ENCODE measurements at places on chromosomes 6 and 20.

GRCh38 chr20:45842169-45842812 is 8.7 kb downstream of the SNX21 start:
- no peak for DNase-seq

GRCh38 chr20:6094063-6094462 is 28.8 kb downstream of the FERMT1 start:
- DNase-seq = no peak

DNA sequence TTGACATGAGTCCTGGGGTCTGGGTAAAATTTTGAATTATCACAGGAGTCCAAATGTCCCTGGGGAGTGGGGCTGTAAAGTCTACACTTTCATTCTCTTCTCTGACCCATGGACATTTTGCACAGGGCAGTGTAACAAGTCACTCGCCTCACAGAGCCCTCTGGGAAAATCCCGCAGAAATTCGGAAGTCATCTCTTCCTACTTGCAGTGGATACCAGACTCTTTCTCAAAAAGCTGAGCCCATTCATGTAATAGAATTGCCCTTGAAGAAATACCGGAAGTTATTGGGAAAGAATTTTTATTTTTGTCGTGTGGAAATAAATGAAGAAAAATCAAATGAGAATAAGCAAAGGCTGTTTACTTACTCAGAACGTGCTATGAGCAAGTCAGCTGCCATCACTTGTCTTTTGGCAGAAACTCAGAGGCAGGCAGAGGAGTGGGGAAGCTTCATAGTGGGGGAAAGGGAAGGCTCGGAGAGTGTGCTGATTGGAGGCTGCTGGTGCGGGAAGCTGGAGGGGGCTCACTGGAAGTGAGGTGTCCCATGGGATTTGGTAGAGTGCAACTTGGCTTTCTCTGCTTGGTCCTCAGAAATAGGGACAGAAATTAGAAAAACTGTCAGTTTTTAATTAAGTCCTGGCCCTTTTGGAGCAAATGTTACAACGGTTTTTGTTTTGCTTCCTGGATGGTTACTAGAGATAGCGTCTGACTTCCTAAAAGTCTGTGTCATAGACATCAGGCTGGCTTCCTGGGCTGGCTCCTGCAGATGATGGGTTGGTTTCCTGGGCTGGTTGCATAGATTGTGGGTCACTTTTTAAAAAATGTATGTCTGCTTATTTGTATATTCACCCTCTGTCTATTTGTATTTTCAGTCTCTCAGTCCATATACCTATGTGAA is 79.8 kb upstream of the EEF1E1 start:
- DNase-seq = no peak

GRCh38 chr20:57787990-57788781 is 78.4 kb upstream of the PMEPA1 start:
- no peak for DNase-seq

GRCh38 chr6:169424149-169424804 is 170.6 kb upstream of the THBS2 start:
- no peak for DNase-seq

DNA sequence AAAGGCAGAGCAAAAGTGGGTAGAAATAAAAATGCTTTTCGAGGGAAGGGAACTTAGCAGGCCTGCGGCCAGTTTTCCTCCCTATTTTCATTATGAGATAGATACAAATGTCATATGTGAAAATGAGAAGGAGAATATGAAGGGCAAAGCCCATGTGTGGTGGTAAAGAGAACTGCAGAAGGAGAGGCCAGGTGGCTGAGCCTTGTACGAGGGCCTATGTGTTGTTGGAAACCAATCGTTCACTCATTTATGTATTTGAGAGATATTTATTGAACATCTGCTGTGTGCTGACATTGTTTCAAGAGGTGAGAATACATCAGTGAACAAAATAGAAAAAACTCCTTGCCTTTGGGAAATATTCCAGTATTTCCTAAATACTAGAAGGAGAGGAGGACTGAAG is 147.7 kb downstream of the SH3BGRL2 start:
- no peak for DNase-seq

DNA sequence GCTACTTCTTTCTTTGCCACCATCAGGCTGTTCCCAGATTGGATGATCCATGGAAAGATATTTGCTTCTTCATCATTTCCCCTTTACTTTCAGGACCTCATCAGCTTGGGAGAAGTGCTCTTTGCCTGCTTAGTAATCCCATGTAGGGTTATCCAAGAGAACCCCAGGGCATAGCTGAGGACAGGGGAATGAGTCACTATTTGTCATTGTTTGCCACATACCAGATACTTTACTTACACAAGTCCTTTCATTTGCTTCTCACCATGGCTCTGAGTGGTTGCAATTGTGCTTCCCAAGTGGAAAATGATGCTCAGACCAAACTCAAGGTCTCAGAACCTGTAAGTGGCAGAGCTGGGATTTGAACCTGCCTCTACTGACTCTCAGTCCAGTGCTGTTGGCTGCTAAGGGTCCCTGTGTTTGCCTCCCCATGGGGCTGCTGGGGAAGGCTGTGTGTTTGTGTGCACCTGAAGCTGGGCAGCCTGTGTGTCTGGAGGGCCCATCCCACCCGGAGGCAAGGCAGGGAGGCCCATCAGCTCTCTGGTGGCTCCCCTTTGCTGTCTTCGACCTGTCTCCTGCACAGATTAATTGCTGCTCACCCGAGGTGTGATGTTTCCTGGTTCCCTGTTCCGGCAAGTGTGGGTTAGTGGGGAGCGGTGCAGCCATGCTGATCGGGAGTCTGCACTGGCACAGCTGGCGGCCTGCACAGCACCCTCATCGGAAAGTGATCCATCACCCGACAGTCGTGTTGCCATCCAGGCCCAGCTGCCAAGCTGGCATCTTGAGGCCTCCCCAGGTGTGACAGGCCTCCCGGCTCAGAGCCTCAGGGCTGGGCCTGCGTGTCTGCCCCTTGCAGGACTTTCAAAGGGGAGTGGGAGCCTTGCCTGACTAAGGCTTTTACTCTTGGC is 228.8 kb downstream of the DHX35 start:
- no peak for DNase-seq

DNA sequence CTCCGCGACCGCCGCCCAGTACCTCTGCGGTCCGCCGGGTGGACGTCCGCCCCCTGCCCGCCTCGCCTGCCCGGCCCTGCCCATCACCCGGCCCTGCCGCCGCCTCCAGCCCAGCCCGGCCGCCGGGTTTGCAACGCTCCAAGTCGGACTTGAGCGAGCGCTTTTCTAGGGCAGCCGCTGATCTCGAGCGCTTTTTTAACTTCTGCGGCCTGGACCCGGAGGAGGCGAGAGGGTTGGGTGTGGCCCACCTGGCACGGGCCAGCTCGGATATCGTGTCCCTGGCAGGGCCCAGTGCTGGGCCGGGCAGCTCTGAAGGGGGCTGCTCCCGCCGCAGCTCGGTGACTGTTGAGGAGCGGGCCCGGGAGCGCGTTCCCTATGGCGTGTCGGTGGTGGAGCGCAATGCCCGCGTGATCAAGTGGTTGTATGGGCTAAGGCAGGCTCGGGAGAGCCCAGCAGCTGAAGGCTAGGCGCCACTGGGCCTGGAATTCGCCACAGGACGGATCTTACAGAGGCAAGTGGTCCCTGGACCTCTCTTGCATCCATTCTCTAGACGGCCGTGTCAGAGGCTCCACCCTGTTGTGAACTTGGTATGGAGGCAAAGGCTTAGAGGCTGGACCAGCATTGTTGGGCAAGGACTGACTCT is 11.8 kb downstream of the FAM110A start:
- DNase-seq = no peak

GRCh38 chr6:1536526-1537429 is 72.9 kb upstream of the FOXC1 start:
- DNase-seq = no peak

- no peak for DNase-seq
Measured at GRCh38 chr20:50067461-50067860, 45.5 kb downstream of the UBE2V1 start.

- DNase-seq = peak; percentile 27
Measured at GRCh38 chr6:164039954-164040375, 625.4 kb downstream of the QKI start.

GRCh38 chr6:111973118-111973761 is 80.7 kb upstream of the CCN6 start:
- DNase-seq = peak; percentile 81

DNA sequence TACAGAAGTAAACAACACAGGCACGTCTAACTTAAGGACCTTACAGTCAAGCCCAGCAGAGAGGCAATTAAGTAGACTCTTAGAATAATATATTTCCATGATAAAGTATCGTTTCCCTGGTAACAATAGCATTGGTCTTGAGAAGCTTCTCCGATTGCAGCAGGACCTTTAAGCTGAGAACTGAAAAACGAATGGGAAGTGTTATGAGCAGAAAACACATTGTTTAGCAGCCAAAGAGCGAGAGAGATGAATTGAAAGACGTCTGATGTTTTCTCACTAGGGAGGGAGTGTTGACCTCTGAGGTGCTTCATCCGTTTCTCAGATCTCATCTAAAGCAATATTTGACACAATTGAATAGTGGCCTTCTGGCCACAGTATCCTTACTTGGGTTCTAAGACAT is 855 bp downstream of the BYSL start:
- DNase-seq = no peak

DNA sequence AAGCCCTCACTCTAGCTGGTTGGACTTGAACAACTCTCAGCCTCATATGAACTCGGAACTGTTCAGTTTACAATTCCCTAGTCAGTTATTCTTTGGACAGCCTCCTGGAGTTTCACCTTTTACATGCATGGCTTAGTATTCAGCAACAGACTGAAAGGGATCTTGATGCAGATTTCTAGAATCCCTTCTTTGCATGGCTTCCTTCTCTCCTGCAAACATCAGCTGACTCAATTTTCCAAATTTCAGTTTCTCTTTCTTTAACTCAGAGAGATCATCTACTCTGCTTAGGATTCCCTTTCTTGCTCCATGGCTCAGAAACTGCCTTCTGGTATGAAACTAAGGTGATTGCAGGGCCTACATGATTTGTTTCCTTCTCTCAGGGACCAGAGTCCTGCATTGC is 99.6 kb downstream of the CEP57L1 start:
- DNase-seq = no peak

DNA sequence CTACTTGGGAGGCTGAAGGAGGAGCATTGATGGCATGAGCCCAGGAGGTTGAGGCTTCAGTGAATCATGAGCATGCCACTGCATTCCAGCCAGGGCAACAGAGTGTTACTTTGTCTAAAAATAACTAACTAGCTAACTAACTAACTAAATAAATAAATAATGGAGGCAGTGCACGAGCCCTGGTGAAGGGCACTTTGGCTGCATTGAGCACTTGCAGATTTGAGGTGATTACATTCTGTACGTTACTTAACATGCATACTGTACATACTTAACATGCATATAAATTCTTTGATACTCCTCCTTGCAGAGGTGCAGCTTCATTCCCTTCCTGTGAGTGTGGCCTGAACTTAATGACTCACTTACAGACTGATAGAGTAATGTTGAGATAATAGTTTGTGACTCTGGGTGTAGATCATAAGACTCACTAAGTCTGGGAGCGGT is 10.7 kb downstream of the HLA-A start:
- no peak for DNase-seq

GRCh38 chr6:2111162-2111677 is 134.2 kb downstream of the GMDS start:
- DNase-seq = no peak

- no peak for DNase-seq
Measured at GRCh38 chr6:26016245-26016962, 53.8 kb downstream of the TRIM38 start.

GRCh38 chr6:79656134-79656533 is 25.0 kb downstream of the SH3BGRL2 start:
- no peak for DNase-seq

- DNase-seq = no peak
Measured at GRCh38 chr20:25048519-25048952, 9.4 kb downstream of the ACSS1 start.

DNA sequence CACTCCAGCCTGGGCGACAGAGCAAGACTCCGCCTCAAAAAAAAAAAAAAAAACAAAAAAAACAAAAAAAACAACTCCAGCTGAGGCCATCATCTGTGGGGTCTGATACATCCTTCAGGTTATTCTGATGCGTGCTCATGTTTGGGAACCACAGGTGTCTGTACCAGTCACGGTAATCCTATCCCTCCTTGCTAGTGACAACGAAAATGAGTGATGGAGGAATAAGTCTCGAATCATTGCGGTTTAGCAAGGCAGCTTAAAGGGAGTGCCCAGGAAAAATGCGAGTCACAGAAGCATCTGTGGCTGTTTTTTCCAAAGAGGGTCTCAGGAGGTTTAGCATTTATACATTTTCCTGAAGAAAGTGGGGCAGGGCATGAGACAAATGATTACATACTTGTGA is 48.8 kb downstream of the MCUR1 start:
- DNase-seq = no peak

DNA sequence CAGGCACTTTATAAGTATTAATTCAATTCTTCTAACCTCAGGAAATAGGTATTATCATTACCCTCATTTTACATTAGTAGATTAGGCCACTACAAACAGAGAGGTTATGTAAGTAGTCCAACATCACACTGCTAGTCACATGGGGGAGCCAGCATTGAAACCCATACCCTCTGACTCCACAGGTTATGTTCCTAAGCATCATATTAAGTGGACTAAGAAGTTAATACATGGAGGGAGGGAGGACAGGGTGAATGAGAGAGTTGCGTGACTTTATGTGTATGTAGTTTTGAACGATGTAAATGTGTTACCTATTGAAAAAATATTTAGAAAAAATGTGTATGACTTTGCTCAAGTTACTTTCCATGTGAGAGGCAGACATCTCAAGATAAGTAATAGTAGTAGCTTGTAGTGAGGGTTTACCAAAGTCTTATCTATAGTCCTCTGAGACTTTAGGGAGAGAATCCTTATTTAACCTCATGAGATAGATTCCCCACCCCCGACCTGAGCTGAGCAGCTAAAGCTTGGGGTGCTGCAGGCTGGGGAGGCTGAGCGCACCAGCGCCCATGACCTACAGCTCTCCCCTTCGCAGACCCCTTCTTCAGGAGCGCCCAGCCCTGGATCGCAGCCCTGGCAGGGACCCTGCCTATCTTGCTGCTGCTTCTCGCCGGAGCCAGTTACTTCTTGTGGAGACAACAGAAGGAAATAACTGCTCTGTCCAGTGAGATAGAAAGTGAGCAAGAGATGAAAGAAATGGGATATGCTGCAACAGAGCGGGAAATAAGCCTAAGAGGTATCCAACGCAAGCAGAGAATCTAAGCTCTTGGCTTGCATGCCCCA is 7.5 kb downstream of the BTN3A2 start:
- no peak for DNase-seq

GRCh38 chr6:116329156-116329555 is 41.6 kb upstream of the DSE start:
- DNase-seq = no peak

GRCh38 chr6:154715446-154715845 is 17.8 kb upstream of the SCAF8 start:
- DNase-seq = no peak

GRCh38 chr20:38727607-38728190 is 3.4 kb downstream of the SLC32A1 start:
- no peak for DNase-seq

GRCh38 chr6:2166717-2167116 is 78.7 kb downstream of the GMDS start:
- DNase-seq = no peak

- no peak for DNase-seq
Measured at GRCh38 chr6:128098000-128098581, 197.2 kb upstream of the THEMIS start.

- no peak for DNase-seq
Measured at GRCh38 chr6:133809406-133809805, 79.5 kb upstream of the TCF21 start.

- peak; percentile 72 for DNase-seq
Measured at GRCh38 chr6:149834513-149835481, 29.4 kb downstream of the LRP11 start.

GRCh38 chr20:4813076-4813862 is 91.6 kb downstream of the PRND start:
- DNase-seq = no peak

- DNase-seq = peak; percentile 66
Measured at GRCh38 chr20:46021361-46022359, 7.4 kb upstream of the SLC12A5 start.

GRCh38 chr6:24799541-24799915 is 811 bp upstream of the ARMH2 start:
- no peak for DNase-seq
